ENCODE measurements at places on chromosomes 7 and 10.

DNA sequence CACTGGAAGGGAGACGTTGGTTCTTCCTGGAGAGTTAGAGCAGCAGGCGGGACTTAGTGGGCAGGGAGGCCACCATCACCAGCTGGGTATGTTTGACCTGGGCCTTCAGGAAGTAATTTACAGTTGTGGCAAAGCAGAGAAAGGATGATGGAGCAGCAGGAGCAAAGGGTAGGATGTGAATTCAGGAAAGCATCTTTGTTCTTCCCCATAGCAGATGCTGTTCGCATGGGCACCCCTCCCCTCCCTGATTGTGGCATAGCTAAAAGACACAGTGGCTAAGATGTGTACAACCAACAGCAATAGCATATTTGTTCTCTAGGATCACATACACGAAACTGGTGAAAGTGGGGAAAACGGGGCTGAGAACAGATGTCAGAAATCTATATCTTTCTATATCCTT lies 56.3 kb upstream of the ITPRID1 start:
- no peak for DNase-seq

GRCh38 chr10:34966451-34966850 lies 123.7 kb downstream of the CUL2 start:
- no peak for DNase-seq

- DNase-seq, result no peak
Observed at GRCh38 chr10:15242261-15242840, 73.9 kb upstream of the NMT2 start.

DNA sequence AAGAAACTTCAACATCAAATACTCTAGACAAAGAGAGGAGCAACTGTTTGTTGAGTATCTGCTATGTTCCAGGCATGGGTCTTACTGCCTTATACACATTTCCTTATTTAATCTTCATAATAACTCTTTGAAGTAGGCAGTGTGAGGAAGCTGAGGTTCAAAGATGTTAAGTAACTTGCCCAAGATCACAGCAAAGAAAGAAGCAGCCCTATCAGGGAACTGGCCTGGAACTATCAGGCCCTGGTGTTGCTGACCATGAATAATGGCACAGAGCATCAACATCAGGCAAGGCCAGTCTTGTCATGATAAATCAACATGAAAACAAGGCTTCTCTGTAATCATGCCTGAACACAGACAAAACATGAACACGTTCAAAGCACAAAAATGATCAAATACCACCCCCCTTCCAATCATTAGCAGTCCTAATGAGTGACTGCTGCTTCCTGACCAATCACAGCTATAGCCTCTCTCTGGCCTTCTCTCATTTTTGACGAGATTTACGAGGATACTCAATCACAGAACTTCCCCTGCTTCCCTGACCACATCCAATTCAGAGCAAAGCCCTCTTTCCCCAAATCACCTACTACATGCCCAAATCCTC lies 2.3 kb downstream of the GSDME start:
- no peak for DNase-seq

GRCh38 chr10:102646610-102647442 lies 2.5 kb downstream of the TRIM8 start:
- DNase-seq, result peak; percentile 33

DNA sequence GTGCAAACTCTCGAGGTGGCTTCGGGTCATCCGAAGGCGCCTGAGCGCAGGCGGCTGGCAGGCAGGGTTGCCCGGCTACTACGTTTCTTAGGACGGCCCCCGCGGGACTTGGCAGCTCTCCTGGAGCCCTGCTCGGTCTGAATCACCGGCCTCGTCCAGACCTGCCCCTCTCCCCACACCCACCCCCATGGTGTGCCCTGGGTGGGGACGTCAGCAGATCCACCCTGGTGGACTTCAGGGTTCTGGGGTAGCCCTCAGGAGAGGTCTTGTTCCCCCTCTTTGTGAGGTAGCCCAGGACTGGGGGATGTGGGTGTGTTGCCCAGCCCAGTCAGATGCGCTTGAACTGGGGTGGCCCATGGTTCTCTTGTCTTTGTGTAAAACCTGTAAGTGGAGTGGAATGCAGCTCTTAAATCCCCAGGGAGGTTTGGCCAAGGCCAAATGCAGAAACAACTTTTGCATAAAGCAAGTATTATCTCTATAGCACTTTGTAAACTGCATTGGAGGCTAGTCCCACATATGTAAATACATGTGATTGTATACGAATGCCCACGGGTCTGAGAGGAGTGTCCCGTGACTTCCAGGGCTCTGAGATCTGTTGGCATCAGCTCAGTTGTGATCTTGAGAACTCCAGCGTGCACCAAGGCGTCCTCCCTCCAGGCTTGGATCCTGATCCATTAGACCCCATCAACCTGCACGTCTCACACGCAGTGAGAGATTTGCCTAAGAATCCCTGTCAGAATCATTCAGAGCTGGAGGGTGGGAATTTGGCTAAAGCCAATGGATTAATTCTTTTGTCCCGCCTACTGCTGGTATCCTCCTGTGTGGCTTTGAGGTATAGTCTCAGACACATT lies 1.8 kb downstream of the PFKFB3 start:
- DNase-seq, result no peak

DNA sequence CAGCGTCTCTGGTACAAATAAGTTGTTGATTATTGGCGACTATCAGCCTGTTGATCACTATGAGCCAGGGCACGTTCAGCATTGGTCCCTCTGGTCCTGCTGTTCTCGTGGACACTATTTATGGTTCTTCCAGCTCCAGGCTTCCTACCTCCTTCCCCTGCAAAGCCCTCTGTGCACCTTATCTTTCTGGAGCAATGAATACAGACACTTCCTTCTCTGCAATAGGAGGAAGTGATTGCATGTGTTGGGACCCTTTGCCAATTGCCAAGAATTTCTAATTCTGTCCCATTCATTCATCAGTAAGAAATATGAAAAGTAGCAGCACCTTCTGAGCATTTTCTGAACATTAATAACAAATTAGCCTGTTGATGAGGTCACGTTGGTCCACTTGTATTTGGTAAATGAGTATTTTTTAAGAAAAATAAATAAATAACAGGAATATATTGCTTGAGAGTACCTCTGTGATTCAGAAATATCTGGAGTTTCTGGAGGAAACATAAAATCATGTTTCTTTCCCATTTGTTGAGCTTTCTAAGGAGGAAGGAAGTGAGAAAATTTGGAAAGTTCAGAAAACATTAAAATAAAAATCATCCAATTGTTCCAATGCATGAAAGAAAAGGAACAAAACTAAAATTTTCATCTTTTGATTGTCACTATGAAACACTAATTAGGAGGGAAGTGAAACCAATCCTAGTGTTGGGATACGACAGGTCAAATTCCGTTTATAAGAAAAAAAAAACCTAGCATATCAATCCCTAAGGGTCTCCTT lies 259.1 kb upstream of the KLF6 start:
- no peak for DNase-seq

- no peak for DNase-seq
Observed at GRCh38 chr10:126959906-126960685, 54.9 kb downstream of the DOCK1 start.

- no peak for DNase-seq
Observed at GRCh38 chr7:43868681-43869005, 674 bp downstream of the MRPS24 start.

- DNase-seq, result no peak
Observed at GRCh38 chr7:151918510-151918843, 37.8 kb upstream of the GALNTL5 start.

GRCh38 chr10:117189557-117189956 lies 7.7 kb upstream of the KCNK18 start:
- no peak for DNase-seq

DNA sequence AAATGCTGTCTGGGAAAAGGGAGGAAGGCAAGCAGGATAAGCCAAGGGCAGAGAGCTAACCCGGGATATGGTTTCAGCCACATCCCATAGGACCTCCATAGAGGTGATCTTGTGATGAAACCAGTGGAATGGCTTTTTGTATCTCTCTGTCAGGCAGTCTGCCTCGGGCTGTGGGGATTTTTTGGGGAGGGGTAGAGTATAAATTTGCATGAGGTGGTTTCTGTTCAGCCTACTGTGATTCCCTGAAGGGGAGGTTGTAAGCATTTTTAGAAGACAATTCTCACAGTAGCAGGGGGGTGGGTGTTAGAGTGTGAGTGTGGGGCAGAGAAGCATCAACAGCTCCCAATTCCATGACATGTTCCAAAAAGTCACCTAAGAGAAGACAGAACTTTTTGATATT lies 11.8 kb downstream of the OR9A2 start:
- DNase-seq, result no peak

DNA sequence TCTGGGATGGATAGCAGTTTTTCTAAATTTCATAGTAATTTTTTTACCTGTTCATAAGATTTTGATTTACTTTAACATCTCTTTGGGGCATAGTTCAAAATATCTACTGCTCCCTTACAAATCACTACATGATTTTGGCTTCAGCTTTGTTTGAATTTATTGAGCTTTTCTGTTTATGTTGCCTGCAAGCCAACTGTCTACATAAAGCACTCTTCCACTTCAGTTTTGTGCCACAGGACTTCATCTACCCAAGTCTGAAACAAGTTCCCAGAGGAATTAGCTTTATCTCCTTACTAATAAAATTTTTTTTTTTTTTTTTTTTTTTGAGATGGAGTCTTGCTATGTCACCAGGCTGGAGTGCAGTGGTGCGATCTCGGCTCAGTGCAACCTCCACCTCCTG lies 45.4 kb upstream of the KMT2E start:
- no peak for DNase-seq

DNA sequence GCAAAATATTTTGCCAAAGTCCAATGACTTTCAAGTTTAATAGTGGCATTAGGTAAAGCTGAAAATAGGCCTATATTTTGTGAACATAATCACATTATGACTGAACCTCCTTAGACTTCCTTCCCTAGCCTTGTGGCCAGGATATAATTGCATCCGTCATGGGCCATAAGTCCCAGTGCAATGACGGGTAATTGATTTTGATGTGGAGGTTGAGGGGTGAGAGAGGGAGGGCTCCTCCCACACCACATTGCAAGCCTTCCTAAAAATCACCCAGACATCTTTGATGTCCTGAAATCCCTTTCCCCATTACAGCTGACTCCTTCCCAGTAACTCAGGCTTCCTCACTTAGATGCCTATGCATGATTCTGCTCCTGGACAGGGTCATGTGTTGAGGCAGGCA lies 25.6 kb downstream of the TAS2R41 start:
- DNase-seq, result no peak

- no peak for DNase-seq
Observed at GRCh38 chr10:28284126-28284525, 18.7 kb downstream of the MPP7 start.

DNA sequence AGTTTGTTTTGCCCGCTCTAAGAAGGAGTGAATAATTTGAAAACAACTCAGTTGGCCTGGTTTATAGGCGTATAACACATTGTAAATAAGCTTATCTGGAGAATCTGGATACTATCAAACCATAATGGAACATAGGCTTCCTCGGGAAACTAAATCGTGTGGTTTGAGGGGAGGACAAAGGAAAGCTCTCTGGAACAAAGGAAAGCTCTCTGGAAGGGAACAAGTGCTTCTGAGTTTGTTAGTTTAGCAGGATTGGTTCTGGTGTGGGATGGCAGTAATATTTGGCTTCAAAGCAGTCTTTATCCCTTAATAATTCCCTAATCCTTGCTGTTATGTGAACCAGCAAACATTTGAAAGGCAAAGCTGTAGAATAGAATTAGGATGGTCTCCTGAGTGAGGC lies 15.0 kb upstream of the SLK start:
- DNase-seq, result no peak

DNA sequence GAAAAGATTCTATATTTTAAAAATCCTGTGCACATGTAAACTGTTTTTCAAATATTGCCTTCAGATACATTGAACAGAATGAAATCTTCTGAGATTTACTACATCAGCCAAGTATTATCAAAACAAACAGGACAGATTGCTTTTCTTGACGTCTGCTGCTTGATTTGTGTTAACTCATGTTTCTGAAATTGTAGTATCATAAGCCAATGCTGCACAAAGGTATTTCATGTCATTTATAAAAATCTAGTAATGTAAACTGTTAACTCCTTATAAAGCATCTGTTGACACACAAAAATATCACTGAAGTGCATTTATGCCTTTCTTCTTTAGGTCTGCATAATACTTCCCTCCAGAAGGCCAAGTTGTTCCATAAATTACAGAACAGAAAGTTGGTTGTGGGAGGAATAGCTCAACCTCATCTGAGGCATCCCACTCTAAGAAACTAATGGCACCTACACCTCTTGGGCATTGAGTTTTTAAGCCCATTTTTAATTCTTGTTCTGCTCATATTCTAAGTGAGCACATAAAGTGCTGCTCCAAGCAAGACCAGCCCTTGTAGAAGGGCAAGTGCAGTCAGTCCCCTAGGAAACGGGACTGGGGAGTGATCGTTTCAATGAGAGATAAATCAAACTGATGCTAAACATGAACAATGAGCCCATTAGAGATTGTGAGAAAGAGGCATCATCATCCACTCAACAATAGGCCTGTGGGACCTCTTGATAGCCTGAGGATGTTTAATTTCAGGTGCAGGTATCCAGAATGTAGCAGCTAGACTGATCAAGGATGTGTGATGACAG lies 28.5 kb downstream of the CAV1 start:
- no peak for DNase-seq

GRCh38 chr7:151007469-151007898 lies 16.7 kb downstream of the NOS3 start:
- DNase-seq, result no peak

GRCh38 chr7:136859803-136860202 lies 8.6 kb upstream of the CHRM2 start:
- DNase-seq, result no peak

DNA sequence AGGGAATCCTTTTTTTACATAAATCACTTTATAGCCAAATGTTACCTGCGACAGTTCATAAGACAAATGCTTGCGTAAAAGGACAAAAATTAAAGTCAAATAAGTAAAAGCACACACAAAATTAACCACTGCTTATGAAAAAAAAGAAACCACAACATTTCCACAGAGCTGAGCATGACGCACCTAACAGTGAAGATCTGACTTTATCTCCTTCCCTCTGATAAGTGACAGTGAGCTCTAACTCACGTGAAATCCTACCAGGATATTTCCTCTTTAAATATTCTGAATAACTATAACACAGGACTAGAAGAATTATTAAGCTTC lies 225.5 kb downstream of the SFMBT2 start:
- no peak for DNase-seq

- DNase-seq, result no peak
Observed at GRCh38 chr10:88089498-88089897, 226.1 kb downstream of the PTEN start.

GRCh38 chr10:75708060-75708459 lies 276.6 kb downstream of the LRMDA start:
- DNase-seq, result no peak

GRCh38 chr7:2122651-2123050 lies 110.1 kb downstream of the MAD1L1 start:
- no peak for DNase-seq

GRCh38 chr10:106535304-106535953 lies 629.1 kb downstream of the SORCS1 start:
- no peak for DNase-seq

DNA sequence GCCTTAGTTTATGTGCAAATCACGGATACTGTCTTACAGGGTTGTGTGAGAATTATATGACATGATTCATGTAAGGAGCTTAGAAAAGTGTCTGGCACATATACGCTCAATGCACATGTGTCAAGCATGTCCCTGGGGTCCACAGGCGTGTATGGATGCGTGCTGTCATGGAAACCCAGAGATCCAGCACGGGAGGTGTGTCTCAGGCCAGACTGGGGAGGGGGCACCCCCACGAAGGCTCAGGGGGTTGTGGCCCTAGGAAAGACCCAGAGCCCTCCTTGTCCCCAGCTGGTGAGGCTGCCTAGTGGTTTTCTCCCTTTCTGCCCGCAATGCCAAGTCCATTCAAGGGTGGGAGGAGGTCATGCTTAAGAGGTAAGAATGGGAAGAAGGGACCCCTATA lies 9.1 kb downstream of the BTBD16 start:
- no peak for DNase-seq

All from CD8-positive, alpha-beta memory T cell (primary cell).